B cell (primary cell): ENCODE measurements at places on chromosomes 5 and 9. TPM values are rescaled to one million over a fixed set of nuclear protein-coding genes. Genes with fewer than 3 reads are reported as not detected.

DNA sequence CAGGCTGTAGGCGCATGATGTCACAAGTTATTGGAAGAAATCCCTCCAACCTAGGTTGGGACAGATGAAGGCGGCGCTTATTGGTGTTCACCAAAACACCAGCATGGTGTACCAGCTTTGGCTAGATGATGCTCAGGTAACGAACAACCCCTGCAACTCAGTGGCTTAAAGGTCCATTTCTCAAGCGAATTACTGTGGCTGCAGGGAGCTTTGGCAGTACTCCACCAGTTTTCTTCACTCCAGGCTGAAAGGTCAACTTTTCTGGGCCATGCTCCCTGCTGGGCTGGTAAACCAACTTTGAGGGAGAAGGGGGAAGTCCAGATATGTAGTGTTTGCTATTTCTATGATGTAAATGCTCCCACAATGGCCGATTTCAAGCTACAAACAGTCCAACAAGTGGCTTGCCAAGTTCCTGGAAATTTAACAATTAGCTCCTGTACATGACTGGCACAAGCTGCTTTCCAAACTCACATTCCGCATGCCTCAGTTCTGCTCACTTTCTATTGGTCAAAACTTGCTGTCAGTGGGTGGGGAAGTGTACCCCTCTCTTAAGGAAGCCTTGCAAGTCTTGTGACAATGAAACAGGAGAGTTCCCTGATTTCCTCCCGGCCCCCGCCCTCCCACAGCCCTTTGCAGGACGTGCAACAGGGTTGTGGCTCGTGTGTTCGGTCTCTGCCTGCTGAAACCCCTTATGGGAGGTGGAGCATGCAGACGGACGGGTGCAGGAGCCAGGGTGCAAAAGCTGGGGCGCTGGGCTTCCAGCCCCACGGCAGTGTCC, 588 bp upstream of the ZBED3 start:
- DNase-seq = no peak

- no peak for DNase-seq
These were observed 4.6 kb downstream of the TSLP start for GRCh38 chr5:111076091-111076490.

DNA sequence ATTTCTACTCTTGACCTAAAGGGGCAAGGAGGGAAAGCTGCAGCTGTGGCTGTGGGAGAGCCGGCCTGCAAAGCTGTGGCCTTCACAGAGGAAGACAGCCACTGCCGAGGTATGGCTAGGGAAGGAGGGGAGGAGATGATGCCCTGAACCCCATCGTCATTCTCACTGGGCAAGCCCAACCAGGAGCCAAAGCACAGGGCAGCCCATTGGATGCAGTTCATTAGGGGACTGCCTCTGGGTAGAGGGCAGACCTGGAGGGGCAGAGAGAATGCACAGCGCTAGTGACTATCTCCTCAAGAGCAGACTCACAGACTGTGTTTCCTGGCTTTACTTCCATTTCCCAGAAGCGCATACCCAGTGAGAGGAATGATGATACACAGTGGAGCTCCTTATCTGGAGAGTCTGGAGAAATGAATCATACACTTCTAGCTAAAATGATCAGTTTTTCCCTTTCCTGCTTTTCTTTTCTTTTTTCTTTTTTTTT, 47.2 kb upstream of the TTC23L start:
- DNase-seq = no peak

TEX48 gene
- not detected in 2 replicates for polyA plus RNA-seq

ANKRD31 gene
- polyA plus RNA-seq = 0.06 and 0.09 TPM in 2 replicates

- DNase-seq = no peak
These were observed 94.9 kb upstream of the DAB2 start for GRCh38 chr5:39519566-39520231.
